ENCODE measurements at places on chromosomes 1 and 21. TPM values are rescaled to one million over a fixed set of nuclear protein-coding genes. Genes with fewer than 3 reads are reported as not detected.

Gene OR2M5
- total RNA-seq, result not detected

DNA sequence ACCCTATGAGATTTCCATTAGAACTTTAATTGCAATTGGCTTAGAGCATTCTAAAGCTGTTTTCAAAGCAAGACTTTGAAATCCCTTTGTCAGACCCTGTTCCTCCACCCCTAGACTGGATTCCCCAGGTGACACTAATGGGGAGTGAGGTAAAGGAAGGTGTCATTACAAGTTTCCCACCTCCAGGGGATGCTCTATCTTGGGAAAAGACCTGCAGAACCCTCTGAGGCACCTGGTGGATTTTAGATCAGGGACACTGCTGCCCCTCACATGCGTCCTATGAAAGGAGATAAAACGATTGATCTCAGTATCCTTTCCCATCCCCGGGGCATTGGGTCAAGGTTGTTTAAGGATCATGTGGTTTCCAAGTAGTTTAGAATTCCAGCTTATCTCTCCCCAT lies 80.3 kb upstream of the RGS4 start:
- DNase-seq, result no peak

Gene HTR1D
- total RNA-seq, result not detected

GRCh38 chr1:208737922-208738321 lies 493.7 kb upstream of the PLXNA2 start:
- no peak for DNase-seq

- DNase-seq, result no peak
These were observed 16.3 kb upstream of the IFNLR1 start for GRCh38 chr1:24203404-24203803.

DNA sequence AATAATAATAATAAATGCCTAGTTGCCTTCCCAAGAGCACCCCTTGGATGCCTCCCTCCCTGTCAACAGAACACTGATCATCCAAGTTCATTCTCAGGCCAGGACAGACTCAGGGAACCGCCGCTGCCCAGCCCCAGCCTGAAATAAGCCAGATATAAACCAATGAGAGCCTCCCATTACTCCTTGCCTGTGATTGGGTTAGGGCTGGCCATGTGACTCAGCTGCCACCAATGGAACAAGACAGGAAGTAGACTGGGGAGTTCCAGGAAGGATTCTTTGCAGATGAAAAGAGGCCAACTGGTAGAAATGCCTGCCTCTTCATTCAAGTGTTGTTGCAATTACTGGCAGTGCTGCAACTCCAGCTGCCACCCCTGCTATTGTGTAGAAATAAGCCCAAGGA lies 146.4 kb upstream of the TIAM1 start:
- DNase-seq, result no peak

DNA sequence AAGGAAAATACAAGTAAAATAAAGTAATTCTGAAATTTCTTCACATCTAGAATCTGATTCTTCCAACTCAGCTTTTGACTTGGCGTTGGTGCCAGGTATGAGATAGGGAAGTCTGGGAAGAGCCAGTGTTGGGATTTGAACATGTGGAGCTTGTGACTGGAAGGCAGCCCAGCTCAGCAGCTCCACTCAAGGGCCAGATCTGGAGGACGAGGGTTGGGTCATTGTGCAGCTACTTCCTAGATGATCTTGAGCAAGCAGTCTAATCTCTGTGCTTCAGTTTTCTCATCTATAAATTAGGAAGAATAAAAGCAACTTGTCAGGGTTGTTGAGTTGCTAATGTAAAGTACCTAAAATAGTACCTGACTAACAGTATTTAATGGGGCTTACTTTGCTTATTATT lies 5.0 kb downstream of the ADARB1 start:
- DNase-seq, result no peak

Gene C1orf35
- total RNA-seq, result 4.9 TPM

DNA sequence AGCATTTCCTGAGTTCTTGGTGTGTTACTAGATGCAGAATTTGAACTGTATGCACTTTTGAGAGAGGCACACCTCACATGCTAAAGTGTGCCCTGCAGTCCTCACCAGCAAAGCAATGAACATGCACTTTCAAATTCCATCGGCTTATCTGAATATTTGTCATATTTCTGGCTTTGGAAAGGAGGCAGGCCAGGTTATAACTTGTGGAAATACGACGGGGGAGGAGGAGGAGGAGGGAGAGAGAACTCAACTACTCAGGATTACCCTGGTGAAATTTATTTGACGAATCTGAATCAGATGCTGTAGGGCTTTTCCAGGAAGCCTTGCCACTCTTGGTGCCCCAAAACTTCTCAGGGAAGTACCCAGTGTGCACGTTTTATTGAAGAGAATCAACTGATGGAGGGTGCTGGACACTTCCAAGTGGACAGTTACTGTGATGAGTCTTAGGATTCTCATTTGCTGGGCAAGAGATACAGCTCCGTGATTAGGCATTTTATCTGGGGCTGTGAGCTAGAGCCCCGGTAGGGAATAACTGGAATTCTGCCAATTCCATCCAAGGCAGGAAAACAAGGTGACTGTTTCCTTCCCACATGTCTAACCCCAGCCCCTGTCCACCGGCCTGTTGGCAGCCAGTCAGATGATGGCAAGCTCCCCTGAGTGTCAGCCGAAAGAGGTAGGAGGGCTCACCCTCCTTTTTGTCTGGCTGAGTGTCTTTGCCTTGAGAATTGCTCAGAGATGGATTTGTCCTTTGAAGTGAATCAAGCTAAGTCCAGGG lies 3.8 kb downstream of the PDPN start:
- no peak for DNase-seq

Gene ADGRB2
- 19.1 TPM for total RNA-seq

Gene HTR6
- total RNA-seq, result not detected

Gene RGS16
- total RNA-seq, result 2.2 TPM

DNA sequence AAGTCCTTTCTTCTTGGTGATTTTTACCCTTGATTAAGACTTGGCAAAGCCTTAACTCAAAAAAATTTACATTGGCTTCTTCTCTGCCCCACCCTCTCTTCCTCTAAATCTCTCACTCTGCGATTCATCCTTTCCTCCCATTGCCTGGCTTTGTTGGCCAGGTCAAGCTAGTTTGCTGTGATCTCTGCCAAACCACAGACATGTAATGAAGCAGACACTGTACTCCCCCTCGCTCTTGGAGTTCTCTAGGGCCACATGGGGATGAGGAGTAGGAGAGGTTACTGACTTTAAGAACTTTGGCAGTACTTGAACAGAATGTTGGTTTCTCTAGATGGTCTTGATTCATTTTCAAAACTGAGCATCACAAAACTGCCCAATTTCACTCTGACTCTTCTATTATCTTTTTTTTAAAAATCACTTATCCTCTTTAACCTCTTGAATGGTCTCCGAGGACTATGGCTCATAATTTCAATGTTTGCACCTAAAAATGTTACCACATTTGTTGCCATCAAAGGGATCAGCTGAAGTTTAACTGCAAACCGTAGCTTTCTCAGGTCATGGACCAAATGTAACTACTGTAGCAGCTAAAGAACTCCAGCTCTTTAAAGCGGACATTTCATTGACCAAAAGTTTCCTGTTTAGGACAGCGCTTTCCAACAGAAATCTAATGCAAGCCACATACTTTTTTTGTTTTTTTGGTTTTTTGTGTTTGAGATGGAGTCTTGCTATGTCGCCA lies 62.7 kb upstream of the IPO9 start:
- DNase-seq, result no peak

DNA sequence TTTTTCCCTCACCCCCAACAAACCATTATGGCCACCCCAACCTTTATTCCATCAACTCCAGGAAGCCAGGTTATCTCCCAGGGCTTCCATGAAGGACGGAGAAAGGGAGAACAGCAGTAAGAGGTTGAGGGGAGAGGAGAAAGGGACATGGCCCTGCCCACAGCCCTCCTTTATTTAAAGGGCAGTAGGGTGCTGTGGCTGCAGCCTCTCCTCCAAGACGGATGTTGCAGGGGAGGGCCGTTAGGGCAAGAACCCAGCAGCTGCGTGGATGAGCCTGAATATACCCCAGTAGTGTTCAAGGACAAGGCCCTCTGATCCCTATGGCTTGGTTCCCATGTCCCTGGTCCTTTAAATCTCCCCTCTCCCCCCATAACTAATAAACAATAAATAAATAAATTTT lies 5.9 kb downstream of the RXFP4 start:
- no peak for DNase-seq

Gene DDR2
- total RNA-seq, result 69.9 TPM

Gene SFN
- not detected for total RNA-seq

GRCh38 chr1:109786112-109786480 lies 22.4 kb upstream of the EPS8L3 start:
- no peak for DNase-seq

Gene RSPH1
- total RNA-seq, result not detected

GRCh38 chr1:109948285-109948630 lies 36.3 kb upstream of the AHCYL1 start:
- DNase-seq, result no peak

DNA sequence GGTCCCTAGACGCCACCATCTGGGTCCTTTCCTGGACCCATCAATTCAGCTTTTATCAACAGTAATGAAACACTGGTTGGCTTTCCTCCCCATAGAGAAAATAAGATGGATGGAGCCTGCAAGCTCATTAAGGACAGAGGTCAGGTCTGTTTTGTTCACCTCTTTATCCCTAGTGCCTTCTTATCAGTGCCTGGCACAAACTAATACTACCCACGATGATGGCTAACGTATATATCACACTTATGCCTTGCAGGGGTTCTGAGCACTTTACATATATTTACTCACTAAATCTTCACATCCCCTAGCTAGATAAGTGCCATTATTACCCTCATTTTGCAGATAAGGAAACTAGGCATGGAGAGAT lies 5.1 kb upstream of the UBXN10 start:
- no peak for DNase-seq

- no peak for DNase-seq
These were observed 36.2 kb upstream of the EDEM3 start for GRCh38 chr1:184790642-184791549.

Gene IPO9
- 15.6 TPM for total RNA-seq

Gene MNDA
- total RNA-seq, result 2.3 TPM

Gene PDE4B
- 16.0 TPM for total RNA-seq

GRCh38 chr1:235854347-235854746 lies 12.4 kb downstream of the LYST start:
- no peak for DNase-seq

DNA sequence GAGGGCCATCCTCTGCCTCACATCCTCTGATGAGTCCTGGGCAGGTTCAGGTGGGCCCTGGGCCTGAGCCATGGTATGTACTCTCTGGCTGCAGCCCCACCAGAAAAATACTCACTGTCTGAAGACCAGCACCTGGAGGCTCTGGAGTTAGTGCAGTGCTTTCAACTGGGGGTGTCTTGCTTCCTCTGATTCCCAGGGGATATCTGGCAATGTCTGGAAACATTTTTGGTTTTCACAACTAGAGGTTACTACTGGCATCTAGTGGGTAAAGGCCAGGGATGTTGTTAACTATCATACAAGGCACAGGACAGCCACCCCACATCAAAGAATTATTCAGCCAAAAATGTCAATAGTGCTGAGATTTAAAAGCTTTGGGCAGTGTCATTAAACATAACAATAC lies 152.7 kb downstream of the HIVEP3 start:
- DNase-seq, result no peak

DNA sequence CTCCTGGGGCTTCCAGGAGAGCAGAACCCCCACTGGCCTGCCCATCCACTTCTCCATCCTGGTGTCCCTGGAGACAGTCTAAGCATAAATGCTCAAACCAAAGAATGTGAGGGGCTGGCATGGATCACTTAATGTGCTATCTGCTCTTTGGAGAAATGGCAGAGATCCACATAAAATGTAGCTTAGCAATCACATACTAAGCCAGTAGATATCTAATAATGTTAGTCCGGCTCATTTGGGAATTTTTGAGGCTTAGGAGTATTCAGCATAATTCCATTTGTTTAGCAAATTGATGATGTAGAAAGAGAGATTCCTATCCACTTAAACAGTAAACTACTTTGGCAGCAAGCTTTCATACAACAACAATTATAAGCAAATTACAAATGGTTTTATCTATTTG lies 90.7 kb downstream of the TENT5C start:
- DNase-seq, result no peak

DNA sequence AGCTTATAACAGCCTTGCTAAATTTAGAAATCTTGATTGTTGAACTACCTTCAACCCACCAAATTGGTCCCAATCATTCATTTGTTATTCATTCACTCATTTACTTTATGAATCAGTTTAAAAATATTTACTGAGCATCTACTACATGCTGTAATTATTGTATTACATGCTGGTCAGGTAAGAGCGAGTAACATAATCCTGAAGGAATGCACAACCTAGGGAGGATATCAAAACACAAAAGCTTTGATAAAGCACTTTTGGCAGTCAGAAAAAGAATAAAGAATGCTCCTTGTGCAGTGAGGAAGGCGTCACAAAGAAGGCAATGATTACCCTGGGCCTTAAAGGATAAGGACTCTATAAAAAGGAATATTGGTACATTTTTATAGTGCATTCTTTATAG lies 518.9 kb upstream of the NR5A2 start:
- DNase-seq, result no peak

Gene KIF17
- 6.0 TPM for total RNA-seq

GRCh38 chr1:94790246-94790645 lies 29.9 kb upstream of the SLC44A3 start:
- no peak for DNase-seq

Gene CD52
- total RNA-seq, result 5.8 TPM

Gene GPR52
- 0.98 TPM for total RNA-seq

GRCh38 chr1:39835935-39836594 lies 47.2 kb downstream of the TRIT1 start:
- no peak for DNase-seq

DNA sequence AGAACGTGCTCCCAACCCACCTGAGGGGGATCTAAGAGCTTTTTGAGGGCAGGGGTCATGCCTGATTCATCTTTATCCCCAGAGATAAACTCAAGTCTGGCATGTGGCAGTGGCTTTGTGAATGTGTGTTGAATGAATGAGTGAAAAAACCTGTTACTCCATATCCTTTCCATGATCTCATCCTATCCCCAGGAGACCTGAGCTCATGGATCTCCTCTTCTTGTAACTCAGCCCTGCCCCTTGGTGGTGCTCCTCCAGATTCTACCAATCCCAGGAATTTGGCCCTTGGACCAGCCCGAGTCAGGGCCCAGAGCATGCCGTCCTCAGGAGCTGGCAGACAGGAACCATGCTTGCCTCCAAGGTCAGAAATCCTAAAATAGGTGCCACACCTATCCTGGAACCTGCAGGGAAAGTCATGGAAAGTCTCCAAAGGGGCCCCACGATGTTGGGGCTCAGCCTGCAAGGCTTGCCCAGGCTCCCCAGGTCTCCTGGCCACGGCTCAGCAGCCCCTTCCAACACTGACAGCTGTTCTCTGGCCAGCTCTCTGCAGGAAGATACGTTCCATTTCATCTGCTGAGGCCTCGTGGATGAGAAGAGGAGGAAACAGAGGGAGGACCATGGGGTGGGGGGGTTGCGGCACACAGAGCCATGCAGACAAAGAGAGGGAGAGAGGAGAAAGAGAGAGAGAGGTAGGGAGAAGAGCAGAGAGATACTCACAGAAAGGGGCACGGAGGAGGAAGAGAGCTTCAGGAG lies 214.6 kb downstream of the TRABD2B start:
- DNase-seq, result no peak

- no peak for DNase-seq
These were observed 67.0 kb downstream of the IVNS1ABP start for GRCh38 chr1:185250063-185250462.

Gene CD34
- 76.8 TPM for total RNA-seq

GRCh38 chr1:22825486-22826189 lies 115.0 kb downstream of the EPHB2 start:
- DNase-seq, result no peak

Gene PTBP2
- 21.9 TPM for total RNA-seq

Gene EFNA1
- total RNA-seq, result 24.8 TPM

Measured in right atrium auricular region (tissue), 2 donors.